ENCODE measurements at places on chromosomes 6 and 20.

- H3K4me3 ChIP-seq, result no peak overlapping the region
- no peak for DNase-seq
- H3K36me3 ChIP-seq, result no peaks in the 10 kb centered on the region
- H3K4me1 ChIP-seq, result peaks cover 39% of the 10 kb centered on the region
Measured at GRCh38 chr6:4809999-4810918, 34.1 kb downstream of the CDYL start.

- no peaks in the 10 kb centered on the region for H3K27me3 ChIP-seq
- H3K27ac ChIP-seq, result peak overlapping the region; percentile 93
- peak overlapping the region; percentile 95 for H3K4me3 ChIP-seq
- peak; percentile 29 for DNase-seq
- no peaks in the 10 kb centered on the region for H3K36me3 ChIP-seq
- peaks cover 37% of the 10 kb centered on the region for H3K4me1 ChIP-seq
Measured at GRCh38 chr6:20403766-20404640, 2.3 kb downstream of the E2F3 start.

- H3K27ac ChIP-seq, result no peak overlapping the region
- DNase-seq, result no peak
- no peaks in the 10 kb centered on the region for H3K27me3 ChIP-seq
- no peaks in the 10 kb centered on the region for H3K36me3 ChIP-seq
Measured at GRCh38 chr6:125066140-125066539, 87.4 kb upstream of the TPD52L1 start.

DNA sequence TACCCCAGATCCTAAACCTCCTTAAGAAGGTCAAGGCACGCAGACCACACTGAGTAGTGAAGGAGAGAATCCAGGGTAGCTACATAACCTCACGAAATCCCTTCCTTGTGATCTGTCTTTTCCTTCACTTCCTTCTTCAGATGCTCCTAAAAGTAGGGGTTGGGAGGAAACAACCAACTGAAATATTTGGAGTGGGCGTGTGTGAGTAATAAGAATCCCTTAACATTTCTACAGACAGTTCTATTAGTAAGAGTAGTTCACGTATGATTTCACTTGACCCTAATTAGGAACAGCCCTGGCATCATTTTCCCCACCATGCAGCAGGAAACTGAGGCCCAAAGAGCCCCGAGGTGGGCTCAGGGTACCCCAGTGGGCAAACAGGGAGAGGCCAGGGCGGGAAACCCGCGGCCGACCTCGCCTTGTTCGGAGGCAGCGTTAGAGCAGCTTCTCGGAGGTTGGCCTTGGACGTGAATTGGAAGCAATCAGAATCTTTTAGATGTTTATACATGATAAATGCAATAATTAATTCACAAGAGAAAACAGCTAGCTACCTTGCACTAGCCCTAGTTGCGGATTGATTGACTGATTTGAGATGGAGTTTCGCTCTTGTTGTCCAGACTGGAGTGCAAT, 859 bp upstream of the RAE1 start:
- H3K27ac ChIP-seq, result peak overlapping the region; percentile 87
- H3K36me3 ChIP-seq, result peaks cover 3% of the 10 kb centered on the region
- no peak for DNase-seq
- peak overlapping the region; percentile 75 for H3K4me3 ChIP-seq
- peaks cover 15% of the 10 kb centered on the region for H3K4me1 ChIP-seq

GRCh38 chr6:16684195-16684689, 77.0 kb downstream of the ATXN1 start:
- H3K27me3 ChIP-seq, result no peaks in the 10 kb centered on the region
- H3K27ac ChIP-seq, result peak overlapping the region; percentile 79
- no peak overlapping the region for H3K4me3 ChIP-seq
- peaks cover 31% of the 10 kb centered on the region for H3K4me1 ChIP-seq

- DNase-seq, result no peak
- no peaks in the 10 kb centered on the region for H3K36me3 ChIP-seq
- no peak overlapping the region for H3K4me3 ChIP-seq
- H3K27ac ChIP-seq, result no peak overlapping the region
- no peaks in the 10 kb centered on the region for H3K27me3 ChIP-seq
Measured at GRCh38 chr6:22470454-22471131, 98.8 kb upstream of the HDGFL1 start.

- peak overlapping the region; percentile 85 for H3K27ac ChIP-seq
- peaks cover 37% of the 10 kb centered on the region for H3K4me1 ChIP-seq
Measured at GRCh38 chr20:50385733-50386640, 124.2 kb upstream of the PTPN1 start.

- H3K27ac ChIP-seq, result no peak overlapping the region
- H3K27me3 ChIP-seq, result peaks cover 19% of the 10 kb centered on the region
- DNase-seq, result no peak
- no peaks in the 10 kb centered on the region for H3K4me1 ChIP-seq
- H3K4me3 ChIP-seq, result no peak overlapping the region
Measured at GRCh38 chr6:3707024-3707423, 44.5 kb downstream of the PXDC1 start.

GRCh38 chr6:155278319-155279049, 14.7 kb downstream of the CLDN20 start:
- H3K36me3 ChIP-seq, result peaks cover 6% of the 10 kb centered on the region
- H3K4me3 ChIP-seq, result no peak overlapping the region
- peaks cover 12% of the 10 kb centered on the region for H3K4me1 ChIP-seq
- no peak overlapping the region for H3K27ac ChIP-seq

DNA sequence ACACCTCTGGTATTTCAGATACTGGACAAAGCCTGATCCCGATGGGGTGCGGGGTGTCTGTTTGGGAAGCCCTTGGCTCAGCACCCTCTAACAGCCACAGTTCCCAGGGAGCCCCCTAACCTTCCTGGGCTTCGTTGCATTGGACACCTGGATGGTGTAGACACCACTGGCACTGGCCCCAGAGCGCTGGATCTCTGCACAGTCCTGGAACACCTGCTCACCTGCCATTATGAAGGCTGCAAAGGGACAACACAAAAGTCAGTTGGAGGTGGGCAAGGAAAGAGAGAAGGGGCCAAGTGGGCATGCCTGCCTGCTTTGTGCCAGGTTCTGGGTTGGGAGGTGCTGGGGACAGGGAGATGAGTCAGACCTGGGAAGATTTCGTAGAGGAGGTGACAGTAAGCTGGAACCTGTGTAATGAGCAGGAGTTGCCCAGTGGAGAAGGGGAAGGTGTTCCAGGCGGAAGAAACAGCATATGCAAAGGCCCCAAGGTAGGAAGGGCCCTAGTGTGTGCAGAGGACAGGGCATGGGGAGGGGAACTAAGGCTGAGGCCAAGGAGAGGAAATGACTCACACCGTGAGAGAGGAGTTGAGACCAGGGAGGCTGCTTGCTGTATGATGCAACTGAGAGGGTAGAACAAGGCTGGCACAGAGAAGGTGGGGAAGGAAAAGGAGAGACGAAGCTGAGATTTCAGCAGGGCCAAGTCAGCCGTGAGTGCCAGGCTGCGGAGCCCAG, 34.9 kb downstream of the ANGPT4 start:
- no peak for DNase-seq
- peaks cover 2% of the 10 kb centered on the region for H3K36me3 ChIP-seq
- peak overlapping the region; percentile 39 for H3K4me3 ChIP-seq
- H3K27me3 ChIP-seq, result peaks cover 32% of the 10 kb centered on the region

Data from T-helper 17 cell (primary cell).